ENCODE measurements at places on chromosomes 6 and 20.

DNA sequence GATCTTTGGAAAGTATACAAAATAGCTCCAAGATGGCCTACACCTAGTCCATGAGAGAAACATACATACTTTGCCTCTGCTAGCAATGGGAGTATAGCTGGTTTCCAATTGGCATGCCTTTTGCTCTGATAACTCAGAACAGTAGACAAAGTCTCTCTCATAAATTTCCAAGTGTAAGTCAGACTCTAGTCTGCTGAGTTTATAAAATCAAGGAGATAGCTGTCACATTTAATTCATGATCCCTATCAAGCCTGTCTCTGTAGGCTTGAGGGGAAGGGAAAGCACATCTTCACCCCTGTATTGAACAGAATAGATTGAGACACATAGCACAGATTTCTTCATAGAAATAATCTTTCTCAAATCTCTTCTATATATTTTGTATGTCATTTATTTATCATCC is 87.8 kb upstream of the HTR1B start:
- DNase-seq, result no peak

- no peak for DNase-seq
These were observed 34.0 kb upstream of the THBS2 start for GRCh38 chr6:169287675-169288074.

DNA sequence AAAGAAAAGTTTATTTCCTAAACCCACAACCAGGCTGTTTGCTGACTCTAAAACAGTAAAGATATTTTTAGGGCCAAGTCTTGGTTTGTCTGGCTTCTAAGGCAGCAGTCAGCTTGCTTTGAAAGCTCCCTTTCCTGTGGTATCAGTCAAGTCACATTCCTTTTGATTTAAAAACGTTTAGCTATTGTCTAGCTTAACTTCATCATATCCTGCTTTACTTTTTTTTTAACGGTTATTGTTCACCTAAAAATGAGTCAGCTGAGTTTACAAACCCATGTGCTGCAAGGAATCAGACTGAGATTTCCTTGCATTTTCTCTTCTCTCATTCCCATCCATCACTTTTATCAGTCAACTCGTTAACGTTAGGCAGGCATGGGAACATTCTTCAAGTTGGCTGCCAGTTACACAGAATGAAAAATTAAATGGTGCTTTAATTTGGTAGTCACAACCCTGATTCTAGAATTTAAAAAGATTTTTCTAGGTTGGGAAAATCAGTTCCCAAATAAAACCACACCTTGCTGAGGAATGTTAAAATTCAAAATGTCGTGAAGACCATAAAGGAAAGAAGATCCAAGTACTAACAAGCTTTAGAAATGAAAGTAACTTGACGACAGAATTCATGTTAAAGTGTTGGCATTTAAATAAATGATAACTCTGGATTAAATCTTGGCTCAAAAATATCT is 45.9 kb downstream of the ELOVL5 start:
- DNase-seq, result no peak

- DNase-seq, result no peak
These were observed 1.5 kb upstream of the TMEM200A start for GRCh38 chr6:130364224-130364780.

DNA sequence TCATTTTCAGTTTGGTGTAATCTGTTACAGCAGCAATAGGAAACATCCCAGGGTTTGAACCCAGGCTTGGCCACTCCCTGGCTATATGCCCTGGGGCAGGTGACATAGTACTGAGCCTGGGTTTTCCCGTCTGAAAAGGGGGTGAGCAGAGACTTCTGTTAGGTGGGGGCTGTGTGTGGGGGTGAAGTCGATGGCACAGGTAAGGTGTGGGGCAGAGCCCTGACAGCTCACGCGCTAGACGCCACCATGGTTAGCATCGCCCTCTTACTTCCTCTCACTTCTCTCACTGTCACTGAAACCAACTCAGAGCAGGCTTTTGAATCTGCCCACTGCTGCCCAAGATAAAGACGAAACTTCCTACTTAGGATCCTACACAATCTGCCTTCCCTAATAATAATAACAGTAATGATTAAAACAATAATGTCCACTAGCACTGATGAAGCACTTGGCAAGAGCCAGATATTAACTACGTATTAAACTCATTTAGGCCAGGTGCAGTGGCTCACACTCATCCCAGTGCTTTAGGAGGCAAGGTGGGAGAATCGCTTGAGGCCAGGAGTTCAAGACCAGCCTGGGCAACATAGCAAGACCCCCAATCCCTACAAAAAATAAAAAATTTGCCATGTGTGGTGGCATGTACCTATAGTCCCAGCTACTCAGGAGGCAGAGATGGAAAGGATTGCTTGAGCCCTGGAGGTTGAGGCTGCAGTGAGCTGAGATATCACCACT is 117.9 kb upstream of the PTPN1 start:
- no peak for DNase-seq

DNA sequence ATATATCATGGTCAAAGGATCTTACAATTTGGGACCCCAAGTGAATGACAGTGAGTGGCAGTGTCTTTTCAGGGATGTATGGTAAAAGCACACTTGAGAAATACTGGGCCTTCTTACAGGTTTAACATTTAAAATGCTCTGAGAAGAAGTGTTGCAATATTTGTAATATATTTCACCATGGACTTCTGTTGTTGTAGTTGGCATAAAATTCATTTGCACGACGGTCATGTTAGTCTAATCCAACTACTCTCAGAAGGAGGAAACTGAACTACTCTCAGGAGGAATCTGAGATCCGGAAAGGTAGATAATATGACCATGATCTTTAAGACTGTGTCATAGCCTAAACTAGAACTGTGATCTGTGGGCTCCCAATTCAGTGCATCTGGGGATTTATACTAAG is 700.1 kb downstream of the HDGFL1 start:
- no peak for DNase-seq

DNA sequence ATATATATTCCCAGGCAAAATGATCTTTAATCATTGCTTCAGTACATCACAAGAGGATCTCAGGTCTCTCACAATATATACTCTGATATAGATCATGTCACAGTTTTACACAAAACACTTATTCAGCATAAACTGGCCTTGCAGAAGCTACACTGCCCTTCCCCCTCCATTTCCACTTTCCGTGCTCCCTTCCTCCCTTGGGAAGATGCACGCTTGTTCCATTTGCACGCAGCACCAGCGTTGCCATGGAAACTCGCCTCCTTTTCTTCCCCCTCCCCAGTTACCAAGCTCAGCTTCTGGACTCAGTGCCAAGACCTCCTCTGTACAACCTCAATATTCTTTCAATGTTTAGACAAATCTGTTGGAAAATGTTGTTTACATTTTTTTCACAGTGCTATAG is 154.6 kb downstream of the RFPL4B start:
- DNase-seq, result no peak

DNA sequence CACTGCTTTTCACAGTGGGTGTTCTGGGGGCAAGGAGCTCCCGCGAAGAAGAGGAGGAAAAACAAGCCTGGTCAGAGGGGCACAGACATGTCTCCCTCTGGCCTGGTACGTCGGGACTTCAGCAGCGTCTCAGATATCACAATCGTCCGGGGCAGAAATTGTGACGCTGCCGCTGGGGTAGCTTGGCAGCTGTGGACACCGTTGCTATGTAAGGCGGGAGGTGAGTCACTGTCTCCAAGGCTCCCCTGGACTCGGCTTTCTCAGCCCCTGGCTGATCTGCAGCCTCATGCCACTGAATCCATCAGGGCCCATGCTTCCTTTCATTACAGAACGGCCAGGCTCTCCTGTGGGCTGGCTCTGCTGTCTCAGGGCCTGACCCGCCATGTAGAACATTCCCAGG is 98.7 kb downstream of the SULF2 start:
- no peak for DNase-seq

DNA sequence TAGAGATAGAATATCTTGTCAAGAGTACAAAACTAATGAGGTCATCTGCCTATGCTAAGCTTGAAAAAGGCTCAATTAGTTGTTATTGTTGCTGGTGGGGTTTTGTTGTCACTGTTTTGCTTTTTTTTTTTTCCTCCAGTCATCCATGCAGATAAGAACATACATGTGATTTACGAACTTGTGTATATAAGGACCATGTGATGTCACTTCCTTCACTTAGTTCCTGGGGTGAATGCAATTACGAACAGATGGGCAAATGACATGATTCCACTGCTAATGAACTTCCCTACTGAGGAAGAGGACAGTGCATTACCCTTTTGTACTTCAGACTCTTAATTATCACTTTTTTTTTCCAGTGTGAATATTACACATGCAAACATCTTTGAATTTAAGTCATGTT is 1175.3 kb upstream of the GJE1 start:
- DNase-seq, result no peak

DNA sequence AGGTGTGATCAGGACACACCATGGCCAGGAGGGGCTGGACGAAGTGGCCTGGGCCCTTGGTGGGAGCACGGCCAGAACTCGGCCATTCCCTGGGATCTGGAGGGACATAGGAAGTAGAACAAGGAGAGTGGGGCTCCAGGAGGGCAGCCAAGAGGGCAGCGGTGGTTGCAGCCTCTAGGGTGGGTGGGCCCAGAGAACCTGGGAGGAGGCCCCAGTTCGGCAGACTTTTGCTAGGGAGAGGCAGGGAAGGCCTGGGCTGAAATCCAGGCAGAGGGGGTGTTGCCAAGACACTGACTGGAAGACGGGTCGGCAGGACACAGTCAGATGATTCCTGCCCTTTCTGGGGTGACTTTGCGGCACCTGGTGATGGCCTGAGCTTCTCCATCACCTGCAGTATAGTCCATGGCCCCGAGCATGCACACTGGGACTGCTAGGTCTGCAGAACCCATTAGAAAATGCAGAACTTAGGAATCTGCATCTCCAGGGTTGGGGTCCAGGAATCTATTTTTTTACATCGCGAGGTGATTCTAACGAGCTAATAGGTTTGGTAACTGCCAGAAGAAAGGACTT is 224.8 kb downstream of the SYNDIG1 start:
- no peak for DNase-seq

- no peak for DNase-seq
These were observed 55.1 kb downstream of the TMEM200A start for GRCh38 chr6:130420911-130421310.

DNA sequence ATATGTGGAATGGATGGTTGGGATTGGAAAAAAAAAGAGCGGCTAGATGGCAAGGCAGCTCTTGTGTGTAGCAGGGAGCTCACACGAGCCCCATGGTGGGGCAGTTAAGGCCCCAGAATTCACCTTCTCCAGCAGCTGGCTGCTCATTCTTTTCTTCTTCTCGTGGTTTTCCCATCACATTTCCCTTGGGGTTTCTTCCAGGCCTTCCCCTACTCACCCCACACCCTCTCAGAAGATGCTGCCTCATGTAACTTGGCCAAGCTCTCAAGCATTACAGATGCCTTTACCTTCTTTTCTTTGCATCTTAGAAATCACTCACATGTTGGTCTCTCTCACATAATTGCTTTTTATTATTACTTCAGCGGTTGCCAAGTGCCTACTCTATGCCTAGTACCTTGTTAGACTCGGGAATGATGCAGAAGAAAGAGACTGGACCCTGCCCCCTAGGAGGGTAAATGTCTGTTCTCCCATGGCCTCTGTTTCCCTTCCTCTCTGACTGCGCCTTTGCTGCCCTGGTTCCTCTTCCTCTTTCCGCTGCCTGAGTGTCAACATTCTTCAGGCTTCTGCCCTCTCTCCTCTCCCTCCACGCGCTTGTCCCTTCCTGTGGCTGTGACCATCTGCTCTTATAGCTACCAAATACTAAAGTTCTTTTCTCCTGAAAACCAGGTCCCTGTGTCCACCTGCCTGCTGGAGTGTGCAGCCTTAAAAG is 28.6 kb downstream of the PPARD start:
- no peak for DNase-seq

- no peak for DNase-seq
These were observed 174.8 kb upstream of the ARG1 start for GRCh38 chr6:131398176-131398575.

- DNase-seq, result no peak
These were observed 68.1 kb downstream of the HFE start for GRCh38 chr6:26155061-26155930.

- DNase-seq, result no peak
These were observed 16.6 kb upstream of the EZR start for GRCh38 chr6:158835616-158836221.

GRCh38 chr6:117840541-117840983 is 66.5 kb upstream of the SLC35F1 start:
- no peak for DNase-seq

GRCh38 chr20:49403911-49404310 is 78.6 kb downstream of the KCNB1 start:
- peak; percentile 53 for DNase-seq

DNA sequence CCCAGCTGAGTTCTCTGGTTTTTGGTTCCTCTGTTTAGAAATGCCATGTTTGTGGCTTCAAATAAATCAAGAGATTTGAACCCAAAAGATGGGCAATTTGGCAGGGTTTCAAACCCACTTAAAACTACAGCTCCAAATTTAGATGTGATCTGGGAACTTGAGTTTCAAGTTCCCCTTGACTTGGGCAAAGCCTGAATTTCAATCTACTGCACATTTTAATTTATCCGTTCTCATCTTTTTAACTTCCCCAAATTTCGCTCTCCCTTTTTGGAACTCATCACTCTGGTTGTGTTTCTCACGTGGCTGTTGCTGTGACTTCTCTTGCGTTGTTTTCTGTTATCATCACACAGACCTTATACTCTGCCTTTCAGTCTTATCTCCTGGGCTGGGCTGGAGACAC is 230.9 kb downstream of the CDC5L start:
- DNase-seq, result no peak

- DNase-seq, result peak; percentile 85
These were observed 86.7 kb upstream of the THBS2 start for GRCh38 chr6:169340395-169340794.

GRCh38 chr20:24341781-24342180 is 127.6 kb upstream of the SYNDIG1 start:
- DNase-seq, result no peak

GRCh38 chr20:62815066-62815991 is 1.5 kb upstream of the COL9A3 start:
- DNase-seq, result peak; percentile 89

DNA sequence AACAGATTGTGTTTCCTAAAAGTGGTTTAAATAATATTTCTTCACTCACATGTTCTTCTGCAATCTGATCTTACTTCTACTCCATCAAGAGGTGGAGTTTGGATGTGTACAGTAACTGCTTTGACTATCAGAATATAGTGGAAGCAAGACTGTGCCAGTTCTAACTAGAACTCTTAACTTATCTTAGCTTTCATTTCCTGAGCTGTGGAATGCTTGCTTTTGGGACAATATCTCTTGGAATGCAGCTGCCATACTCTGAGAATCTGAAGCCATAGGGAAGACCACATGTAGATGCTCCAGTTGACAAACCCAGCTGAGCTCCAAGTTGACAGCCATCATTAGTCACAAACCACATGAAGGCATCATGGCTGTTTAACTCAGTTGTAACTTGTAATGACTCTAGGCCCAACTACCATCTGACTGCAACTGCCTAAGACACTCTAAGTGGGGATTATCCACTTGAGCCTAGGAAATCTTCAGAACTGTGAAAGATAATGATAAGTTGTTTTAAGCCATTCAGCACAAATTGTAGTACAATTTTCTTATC is 40.8 kb upstream of the MAN1A1 start:
- no peak for DNase-seq

GRCh38 chr20:37773291-37773826 is 79.5 kb downstream of the CTNNBL1 start:
- DNase-seq, result no peak

All from RWPE2 (cell line).